ENCODE measurements at places on chromosomes 12 and 14. TPM values are rescaled to one million over a fixed set of nuclear protein-coding genes. Genes with fewer than 3 reads are reported as not detected.

Gene MMP17
- total RNA-seq, result not detected

Gene NUAK1
- 1.3 TPM for total RNA-seq

Gene FOXN4
- not detected for total RNA-seq

Gene PTCSC3
- total RNA-seq, result not detected

Gene PRIMA1
- total RNA-seq, result not detected

Gene TMEM121
- total RNA-seq, result 0.65 TPM

Gene IL23A
- total RNA-seq, result 0.36 TPM

Gene EP400
- total RNA-seq, result 12.2 TPM

Gene DENND5B
- 28.3 TPM for total RNA-seq

Gene CLEC4C
- not detected for total RNA-seq

Gene SPIC
- total RNA-seq, result not detected

Gene MYH6
- total RNA-seq, result not detected

Gene TTC6
- total RNA-seq, result 6.3 TPM

Gene OR4K5
- total RNA-seq, result not detected

Gene NTS
- 0.44 TPM for total RNA-seq

Gene B4GALNT1
- total RNA-seq, result 5.8 TPM

Gene CCDC38
- total RNA-seq, result not detected

Gene SLC35F4
- not detected for total RNA-seq

All from HT-29 (cell line).